Smooth muscle cell of the brain vasculature (primary cell): ENCODE measurements at places on chromosomes 6 and 20.

GRCh38 chr20:34022839-34023234 is 29.1 kb downstream of the RALY start:
- no peak for DNase-seq

DNA sequence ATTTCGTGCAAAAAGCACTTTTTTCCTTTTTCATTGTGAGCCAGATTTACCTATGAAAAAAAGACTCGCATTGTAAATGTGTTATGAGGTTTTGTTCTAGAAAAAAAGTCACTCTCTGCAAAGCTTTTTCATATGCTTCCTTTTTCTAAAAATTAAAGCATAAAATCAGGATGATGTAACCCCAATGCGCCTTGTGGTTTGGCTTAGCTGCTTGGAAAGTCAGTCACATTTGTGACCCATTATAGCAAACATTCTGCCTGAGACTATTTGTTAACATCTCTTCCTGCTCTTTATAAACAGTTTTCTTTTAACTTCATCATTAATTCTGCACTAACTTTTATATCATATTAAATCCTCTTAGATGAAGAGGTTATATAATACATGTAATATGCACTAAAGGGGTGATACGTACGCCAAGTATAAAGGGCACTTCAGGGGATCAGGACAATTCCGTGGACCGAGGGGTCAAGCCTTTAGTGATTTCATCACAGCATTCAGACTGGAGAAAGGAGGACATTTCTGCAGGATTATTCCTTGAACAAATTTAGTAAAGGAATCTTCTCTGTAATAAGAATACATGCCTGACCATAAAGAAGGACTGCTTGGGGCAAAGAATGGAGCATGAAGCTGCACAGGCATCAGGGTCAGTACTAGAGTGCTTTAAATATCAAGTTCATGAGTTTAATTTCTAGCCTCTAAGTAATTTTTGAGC is 48.1 kb upstream of the SMLR1 start:
- no peak for DNase-seq

DNA sequence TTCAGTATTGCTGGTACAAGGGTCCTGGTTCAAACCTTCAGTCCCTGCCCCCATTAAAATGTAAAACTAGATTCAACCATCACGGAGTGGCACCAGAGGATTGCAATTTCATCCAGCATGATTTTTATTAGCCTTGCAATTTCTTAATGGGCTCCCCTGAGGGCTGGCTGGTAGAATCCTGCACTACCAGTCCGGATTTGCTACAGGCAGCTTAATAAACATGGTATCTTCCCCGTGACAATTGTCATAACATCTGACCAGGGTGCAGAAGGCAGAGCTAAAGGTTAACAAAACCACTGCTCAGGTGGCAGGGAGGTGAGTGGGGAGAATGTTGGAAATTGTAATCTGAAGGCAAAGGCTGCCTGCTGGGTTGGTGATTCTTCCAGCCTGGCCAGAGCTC is 94.5 kb downstream of the PKHD1 start:
- no peak for DNase-seq

- DNase-seq, result no peak
Measured at GRCh38 chr6:138157986-138158638, 3.6 kb upstream of the ARFGEF3 start.

GRCh38 chr6:30037182-30037788 is 23.8 kb upstream of the POLR1H start:
- no peak for DNase-seq

- no peak for DNase-seq
Measured at GRCh38 chr6:99894815-99895214, 99.2 kb downstream of the MCHR2 start.
